Activated CD4-positive, alpha-beta T cell treated with anti-CD3 and anti-CD28 coated beads for 36 hours (primary cell): ENCODE measurements at places on chromosomes 7 and 10.

- DNase-seq, result no peak
These were observed 567 bp downstream of the KCNH2 start for GRCh38 chr7:150977382-150978125.

DNA sequence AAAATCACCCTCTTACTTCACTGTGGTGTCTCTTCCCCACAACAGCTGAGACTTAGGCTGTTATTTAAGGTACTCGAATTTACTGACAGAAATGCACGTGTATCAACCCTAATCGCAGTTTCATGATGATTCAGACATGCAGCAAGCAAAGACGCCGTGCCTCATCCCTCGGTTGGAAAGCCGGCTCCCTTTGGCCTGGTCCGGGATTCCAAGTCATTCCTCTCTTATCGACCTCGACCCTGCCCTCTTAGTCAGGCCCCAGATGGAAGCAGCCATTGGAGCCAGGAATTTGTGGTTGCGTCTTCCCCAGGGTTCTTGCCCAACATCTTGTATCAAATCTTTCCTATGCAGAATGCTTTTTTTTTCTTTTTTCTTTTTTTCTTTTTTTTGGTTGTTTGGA lies 229.5 kb downstream of the GATA3 start:
- no peak for DNase-seq

GRCh38 chr7:12403287-12404181 lies at the start of gene VWDE:
TSS of gene VWDE (minus strand) at chr7:12403865. CDS start at chr7:12403716, 149 bp downstream.
- DNase-seq, result peak; percentile 82

GRCh38 chr7:48087349-48087748 lies 1.7 kb upstream of the UPP1 start:
- peak; percentile 35 for DNase-seq

DNA sequence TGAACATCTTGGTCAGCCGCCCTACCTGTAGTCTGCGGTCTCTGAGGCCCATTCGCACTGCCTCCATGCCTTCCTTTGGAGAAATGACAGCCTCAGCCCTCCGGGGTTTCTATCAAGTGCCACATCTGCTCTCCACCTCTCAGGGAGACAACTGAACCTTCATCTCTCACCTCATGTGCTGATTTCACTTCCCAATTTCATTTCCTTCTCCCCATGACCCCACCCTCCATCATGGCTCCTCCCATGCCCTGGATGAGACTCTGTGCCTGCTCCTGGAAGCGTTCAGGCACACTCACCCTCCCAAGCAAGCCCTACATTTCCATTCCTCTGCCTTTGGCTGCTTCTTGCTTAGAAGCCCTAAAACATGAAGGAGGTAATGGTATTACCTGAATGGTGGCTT lies 7.8 kb upstream of the SCD start:
- no peak for DNase-seq

DNA sequence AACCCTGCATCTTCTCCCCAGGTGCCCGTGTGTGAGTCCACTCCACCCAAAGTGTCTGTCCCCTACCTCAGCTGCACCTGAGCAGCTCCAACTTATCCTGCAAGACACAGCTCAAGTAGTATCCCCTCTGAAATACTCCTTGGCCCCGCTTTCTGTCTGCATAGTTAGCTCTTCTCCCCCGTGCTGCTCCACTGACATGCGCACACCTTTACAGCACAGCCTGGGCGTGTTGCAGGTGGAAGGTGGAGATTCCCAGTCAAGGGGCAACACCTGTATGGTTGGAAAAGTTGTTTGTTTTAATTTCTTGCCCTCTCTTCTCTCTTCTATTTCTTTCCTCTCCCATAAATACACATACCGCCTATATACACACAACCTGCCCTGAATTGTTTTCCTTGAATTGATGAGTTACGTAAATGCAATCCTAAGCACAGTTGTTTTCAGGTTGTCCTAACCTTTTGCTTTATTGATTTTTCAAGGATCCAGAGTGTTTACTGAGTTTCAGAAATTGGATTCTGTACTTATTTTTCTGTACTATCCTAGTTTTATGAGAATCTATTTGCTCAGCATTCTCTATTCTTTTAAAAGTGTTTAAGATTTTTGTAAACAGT lies 14.9 kb downstream of the MET start:
- no peak for DNase-seq

DNA sequence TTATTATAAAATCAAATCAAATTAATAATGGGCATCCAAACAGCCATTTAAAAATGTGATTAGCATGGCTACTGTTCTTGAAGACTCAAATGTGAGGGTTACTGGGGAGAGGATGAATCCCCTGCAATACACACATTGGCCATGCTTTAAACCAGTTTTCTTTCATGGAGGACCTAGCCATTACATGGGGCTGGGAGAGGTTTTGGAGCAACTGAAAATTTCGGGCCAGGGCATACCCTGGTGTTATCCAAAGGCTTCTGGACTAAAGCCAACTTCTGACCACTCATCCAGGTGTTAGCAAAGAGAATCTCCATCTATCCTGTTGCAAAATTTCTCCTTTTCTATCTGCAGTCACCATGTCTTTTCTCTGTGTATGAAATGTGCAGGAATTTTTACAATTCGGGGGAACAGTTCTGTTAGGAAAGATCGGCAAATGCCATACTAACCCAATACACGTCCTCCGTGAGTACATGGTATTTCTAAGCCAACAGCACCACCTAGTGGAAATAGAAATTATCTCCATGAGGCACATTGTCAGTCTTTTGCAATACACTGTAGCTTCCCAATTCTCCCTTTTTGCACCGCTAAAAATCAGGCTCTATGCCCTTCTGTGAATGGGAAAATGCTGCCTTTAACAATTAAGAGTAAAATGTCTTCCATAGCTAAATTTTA lies 47.0 kb upstream of the ZNF107 start:
- DNase-seq, result no peak

DNA sequence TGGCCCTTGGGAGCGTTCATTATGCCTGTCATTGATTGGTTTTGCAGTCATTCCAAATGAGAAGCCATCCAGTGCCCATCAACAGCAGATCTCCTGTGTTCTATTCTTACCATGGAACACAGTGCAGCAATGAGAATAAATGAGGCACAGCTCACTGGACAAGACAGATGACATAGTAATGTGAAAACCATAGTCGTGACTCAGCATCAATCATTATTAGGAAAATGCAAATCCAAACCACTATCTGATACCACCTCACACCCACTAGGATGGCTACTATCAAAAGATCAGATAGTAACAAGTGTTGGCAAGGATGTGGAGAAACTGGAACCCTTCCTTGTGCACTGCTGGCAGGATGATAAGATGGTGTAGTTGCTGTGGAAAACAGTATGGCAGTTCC lies 144.7 kb downstream of the ARHGAP22 start:
- DNase-seq, result no peak

- no peak for DNase-seq
These were observed 4.8 kb upstream of the OR9A4 start for GRCh38 chr7:141911391-141911790.

DNA sequence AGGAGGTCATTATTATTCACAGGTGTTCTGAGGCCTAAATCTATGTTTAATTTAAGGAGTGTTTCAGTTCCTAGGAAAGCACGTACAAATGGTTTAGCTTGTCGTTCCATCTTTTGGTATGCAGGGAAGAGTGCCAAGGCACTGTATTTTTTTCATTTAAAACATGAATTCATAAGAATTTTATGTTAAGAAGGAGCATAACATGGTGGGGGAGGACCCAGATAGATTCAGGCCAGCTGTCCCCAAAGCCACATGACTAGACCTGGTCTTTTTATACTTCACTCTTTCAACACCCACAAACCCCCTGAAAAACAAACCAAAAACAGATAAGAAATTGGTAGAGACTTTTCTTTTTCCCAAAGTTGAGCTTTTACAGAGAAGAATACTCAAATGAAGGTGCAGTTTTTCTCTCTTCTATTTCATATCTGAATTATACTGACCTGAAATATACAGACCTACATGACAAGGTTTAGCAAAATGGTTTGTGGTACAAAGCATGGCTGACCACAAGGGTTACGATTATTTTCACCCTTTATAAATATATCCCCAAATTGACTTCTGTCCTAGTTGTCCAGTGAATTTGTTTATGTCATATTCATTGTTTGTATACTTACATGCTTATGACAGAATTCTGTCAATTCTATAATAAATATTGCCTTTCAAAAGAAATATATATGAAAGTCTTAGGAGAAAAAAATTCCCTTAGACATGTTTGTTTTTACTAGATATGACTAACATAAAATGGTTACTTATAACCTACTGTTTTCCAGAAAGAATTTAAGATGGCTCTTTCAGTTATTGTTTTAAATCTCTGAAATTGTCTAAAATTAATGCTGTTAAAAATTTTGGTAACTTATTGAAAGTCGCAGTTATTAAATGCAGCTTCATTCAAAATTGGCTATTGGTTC lies 71.3 kb downstream of the AP3M1 start:
- no peak for DNase-seq
